ENCODE measurements at places on chromosomes 4 and X.

- no peak for DNase-seq
These were observed 44.4 kb upstream of the TAPT1 start for GRCh38 chr4:16270454-16271328.

DNA sequence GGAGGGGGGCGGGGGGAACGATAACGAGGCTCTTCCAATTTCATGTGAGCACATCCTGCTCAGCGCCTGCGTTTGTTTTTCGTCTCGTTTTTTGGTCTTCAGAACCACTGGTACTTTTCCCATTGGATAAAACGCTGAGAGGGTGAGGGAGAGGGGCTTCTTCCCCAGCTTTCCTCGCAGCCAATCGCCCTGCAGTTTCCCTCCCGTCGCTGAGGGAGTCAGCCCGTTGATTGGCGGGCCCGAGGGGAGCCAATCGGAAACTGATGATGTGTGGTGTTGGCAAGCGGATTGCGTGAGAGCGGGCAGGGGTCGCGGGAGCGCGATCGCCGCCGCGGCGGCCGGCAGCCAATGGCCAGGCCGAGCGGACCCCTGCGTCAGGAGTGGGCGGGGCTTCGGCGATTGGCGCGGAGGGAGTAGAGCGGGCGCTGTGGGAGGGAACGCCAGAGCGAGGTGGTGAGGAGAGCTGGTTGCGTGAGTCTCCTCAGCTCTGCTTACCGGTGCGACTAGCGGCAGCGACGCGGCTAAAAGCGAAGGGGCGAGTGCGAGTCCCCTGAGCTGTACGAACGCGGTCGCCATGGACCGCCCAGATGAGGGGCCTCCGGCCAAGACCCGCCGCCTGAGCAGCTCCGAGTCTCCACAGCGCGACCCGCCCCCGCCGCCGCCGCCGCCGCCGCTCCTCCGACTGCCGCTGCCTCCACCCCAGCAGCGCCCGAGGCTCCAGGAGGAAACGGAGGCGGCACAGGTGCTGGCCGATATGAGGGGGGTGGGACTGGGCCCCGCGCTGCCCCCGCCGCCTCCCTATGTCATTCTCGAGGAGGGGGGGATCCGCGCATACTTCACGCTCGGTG, at the start of gene TSPYL2:
Gene TSPYL2 (plus strand): TSS at position 443 of the 848 bp plus-strand sequence. CDS start 132 bp downstream, at position 575.
- DNase-seq: peak; percentile 94

DNA sequence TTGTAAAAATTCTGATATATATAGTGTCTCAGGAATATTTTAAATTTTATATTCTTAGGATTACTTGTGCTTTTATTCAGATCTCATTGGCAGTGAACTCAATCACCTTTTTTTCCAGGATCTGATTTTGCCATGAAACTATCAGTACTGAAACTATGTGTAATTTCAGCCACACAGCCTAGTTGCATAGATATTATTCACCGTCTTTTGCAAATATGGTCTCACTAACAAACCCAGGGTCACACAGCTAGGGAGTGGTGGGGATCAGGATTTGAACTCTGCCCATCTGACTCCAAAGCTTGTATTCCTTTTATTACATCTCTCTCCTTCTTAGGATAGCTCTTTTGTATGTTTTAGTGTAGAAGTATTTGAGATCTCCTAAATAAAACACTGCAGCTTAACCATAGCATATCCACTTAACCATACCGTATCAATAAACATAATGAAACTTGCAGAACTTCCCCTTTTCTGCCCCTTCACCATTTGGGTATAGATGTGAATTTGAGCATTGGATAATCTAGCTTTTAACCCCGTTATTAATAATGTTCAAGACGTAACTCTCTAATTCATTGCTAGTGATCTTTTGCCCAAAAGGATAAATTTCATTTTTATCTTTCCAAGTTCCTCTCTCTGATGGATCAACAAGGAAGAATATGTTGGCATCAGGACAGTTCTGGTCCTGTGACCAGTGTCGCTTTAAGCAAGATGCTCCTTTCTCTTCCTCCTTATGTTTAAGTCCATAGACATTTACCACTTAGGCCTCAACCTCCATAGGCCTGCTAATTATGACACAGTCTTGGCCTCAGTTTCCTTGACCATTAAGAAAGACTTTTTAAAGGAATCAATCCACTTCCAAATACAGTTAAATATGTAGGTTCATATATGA, 74.6 kb downstream of the RAPGEF2 start:
- no peak for DNase-seq

- DNase-seq: no peak
These were observed 226.7 kb downstream of the PALLD start for GRCh38 chr4:168723569-168723968.

- DNase-seq: no peak
These were observed 42.0 kb downstream of the PHKA2 start for GRCh38 chrX:18941896-18942295.

DNA sequence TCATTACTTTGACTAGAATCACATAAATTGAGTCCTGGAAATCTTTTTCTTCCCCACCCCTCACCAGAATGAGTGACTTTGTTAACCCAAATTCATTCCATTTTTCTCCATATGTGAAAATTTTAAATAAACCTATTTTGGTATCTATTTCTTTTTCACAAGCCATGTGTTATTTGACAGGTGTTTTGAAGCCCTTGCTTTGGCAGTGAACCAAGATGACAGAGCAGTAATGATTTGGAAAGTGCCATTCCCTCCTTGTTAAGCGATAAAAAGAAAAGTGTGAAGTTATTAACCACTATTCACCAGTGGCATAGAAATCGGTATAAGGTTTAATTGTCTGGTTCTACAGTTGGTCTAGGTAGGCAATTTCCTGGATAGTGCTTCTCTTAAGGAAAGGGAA, 66.1 kb downstream of the POLA1 start:
- no peak for DNase-seq

DNA sequence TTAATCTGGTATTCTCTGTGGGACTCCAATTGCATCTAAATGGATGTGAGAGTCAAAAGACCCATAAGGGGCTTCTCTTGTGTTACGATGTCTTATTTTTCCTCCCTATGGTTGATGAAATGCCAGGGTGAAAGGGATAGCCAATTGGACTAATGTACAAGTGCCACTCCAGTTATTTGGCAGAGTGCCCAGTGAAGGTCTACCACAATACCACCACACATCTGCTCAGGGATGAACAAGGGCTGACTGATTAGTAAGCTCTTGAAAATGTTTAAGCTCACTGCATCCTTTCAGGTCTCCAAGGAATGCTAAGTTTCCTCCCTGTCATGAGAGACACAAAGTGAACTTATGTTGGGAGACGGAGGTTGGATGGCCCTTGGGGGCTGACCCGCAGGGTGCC, 57.8 kb downstream of the HEPH start:
- DNase-seq: no peak

DNA sequence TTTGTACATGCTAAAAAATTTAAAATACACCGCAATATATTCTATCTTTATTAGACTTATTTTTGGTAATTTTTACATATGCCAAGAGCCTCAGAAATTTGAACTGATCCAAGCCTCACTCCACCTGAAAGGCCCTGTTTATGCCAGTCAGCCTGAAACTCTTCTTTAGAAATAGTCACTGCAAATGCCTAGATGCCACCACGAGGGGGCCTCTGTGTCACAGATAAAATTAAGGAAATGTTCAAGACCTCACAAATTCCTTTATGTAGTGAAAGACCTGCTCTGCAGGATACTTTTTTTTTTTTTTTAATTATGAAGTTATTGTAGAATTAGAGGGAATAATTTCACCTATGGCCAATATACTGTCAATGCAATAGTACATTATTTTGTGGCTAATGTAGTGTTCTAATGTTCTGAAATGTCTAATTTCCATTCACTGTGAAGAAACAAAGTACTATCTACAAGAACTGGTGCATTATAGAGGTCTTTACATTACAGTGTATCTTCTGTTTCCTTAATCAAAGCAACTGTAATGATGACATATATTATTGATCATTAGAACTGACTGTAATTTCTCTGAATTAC, 69.8 kb downstream of the DTHD1 start:
- DNase-seq: peak; percentile 37

DNA sequence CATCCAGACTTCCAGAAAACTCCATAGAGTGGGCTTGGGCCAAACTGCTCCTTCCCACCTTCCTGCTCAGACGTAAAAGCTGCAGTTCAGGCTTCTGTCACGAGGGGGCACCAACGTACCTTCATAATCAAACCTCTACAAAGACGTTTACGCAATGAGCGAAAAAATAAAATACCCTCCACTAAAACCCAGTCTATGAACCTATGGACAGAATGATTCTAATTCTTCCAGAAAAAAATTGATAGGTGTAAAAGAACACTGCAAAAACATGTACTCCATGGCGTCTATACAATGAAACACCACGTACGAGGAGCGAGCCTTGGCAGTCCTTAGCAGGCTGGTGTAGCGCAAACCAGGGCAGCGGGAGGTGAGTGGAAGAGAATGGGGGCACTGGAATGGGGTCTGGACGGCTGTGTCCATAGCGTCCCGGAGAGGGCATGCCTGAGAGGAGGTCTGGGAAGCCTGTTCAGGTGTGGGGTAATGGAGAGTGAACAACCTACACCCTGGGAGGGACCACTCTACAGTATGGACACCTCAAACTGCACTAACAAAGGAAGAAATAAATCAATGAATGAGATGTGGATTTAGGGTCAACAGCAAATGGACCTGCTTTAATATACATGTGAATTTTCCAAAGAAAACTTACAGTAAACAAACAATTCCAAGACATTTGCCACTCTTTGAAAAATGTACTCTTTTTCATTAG, 14.4 kb upstream of the RAB40A start:
- peak; percentile 49 for DNase-seq

GRCh38 chr4:139875411-139875825, 209.8 kb downstream of the MGST2 start:
- peak; percentile 97 for DNase-seq
